ENCODE measurements at places on chromosomes 3 and 15.

DNA sequence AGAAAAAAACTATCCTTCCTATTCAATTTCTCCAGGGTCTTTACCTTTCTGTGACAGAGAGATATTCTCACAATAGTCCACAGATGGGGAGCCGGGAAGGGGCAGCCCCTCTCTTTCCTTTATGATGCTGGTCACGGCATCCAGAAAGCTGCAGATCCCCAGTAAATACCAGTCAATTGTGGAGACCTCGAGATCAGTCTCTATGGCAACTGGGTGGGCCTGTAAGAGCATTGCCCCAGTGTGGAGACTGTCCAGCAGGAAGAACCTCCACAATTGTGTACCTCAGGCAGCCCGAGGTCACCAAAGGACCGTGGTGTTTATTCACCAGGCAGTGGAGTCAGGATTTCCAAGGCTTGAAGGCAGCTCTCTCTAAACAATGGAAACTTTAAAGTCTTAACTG, 291.2 kb downstream of the NTRK3 start:
- no peak for DNase-seq

DNA sequence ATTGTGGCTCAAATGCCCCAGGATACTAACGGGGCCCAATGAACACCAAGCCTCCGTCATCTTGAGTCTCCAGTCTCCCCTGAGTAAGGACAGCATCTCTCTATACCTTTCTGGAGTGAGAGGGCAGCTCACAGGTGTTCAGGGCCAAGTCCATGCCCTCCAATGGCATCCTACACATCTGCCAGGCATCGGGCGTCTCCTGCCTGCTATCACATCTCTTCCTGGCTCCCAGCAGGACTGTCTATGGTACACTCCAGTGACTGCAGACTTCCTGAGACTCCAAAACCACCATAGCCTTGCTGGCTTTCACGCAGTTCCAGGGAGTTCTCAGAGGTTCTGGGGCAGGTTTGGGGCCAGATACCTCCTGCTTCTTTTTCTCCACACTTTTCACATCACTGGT, 28.3 kb downstream of the CX3CR1 start:
- DNase-seq, result no peak

DNA sequence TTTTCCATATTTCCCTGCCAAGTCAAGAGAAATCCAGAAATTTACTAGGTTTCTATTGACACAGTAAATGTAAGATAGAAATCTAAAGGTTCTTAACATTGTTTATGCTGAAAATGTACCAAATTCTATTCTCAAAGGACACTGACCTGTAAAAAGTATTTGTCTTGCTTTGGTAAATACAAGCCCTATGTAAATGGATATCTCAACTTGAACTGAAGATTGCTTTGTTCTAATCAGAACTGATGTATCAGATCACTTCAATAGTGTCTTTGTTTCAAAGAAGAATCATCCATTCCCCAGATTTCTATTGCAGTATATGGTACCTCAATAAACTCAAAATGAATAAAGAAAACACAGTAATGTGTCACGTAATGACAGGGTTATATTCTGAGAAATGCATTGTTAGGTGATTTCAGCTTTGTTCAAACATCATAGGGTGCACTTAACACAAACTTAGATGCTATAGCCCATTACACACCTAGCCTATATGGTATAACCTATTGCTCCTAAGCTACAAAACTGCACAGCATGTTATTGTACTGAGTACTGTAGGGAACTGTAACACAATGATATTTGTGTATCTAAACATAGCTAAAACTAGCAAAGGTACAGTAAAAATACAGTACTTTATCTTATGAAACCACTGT, 143.5 kb upstream of the NECTIN3 start:
- DNase-seq, result no peak

GRCh38 chr3:73385568-73385967, 239.2 kb downstream of the PDZRN3 start:
- DNase-seq, result no peak

- no peak for DNase-seq
Observed at GRCh38 chr3:114669614-114670013, 375.8 kb downstream of the TIGIT start.

- no peak for DNase-seq
Observed at GRCh38 chr15:99981191-99981647, 248.0 kb upstream of the LYSMD4 start.

DNA sequence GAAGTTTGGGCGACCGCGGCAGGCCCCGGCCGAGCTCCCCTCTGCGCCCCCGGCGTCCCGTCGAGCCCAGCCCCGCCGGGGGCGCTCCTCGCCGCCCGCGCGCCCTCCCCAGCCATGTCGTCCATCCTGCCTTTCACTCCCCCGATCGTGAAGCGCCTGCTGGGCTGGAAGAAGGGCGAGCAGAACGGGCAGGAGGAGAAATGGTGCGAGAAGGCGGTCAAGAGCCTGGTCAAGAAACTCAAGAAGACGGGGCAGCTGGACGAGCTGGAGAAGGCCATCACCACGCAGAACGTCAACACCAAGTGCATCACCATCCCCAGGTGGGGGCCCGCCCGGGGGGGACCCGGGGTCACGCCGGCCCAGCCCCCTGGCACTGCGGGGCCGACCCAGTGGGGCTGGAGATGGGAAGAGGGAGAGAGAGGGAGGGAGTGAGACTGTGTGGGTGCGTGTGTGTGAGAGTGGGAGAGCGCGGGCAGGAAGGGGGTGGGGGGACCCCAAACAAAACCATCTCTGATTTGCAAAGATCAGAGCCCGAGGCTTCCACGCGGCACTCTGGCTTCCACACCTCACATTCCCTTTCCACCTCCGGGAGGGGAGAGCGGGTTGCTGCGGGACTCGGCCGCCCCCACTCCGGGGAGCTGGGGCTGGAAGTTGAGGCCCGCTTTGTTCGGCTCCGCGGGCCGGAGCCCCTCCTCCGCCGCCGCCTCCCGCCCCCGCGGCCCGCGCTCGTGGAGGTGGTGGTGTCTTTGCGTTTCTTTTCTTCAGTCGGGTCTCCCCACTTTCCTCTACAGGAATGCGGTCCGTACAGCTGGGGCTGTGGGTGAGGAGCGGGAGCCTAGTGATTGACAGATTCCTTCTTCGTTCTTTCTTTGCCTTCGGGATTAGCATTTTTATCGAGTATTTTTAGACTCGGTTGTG, 898 bp downstream of the SMAD3 start:
- no peak for DNase-seq

GRCh38 chr15:69539345-69539744, 86.7 kb downstream of the RPLP1 start:
- DNase-seq, result no peak

DNA sequence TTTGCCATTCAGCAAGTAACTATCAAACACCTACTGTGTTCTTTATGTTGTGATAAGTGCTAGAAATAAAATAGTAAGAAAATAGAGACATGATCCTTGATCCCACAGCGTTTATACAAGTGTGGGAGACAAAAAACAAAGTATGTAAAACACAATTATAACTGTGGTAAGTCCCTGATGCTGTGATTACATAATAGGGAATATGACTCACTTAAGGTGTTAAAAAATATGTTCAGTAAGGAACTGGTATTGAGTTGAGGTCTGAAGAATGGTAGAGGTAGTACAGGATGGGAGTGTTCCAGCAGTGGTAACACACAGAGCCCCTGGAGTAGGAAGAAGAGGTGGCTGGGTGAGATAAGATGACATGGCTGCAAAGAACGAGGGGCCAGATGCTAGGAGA, 132.1 kb upstream of the TMC3 start:
- no peak for DNase-seq

- no peak for DNase-seq
Observed at GRCh38 chr15:65365229-65365628, 12.6 kb downstream of the IGDCC3 start.

DNA sequence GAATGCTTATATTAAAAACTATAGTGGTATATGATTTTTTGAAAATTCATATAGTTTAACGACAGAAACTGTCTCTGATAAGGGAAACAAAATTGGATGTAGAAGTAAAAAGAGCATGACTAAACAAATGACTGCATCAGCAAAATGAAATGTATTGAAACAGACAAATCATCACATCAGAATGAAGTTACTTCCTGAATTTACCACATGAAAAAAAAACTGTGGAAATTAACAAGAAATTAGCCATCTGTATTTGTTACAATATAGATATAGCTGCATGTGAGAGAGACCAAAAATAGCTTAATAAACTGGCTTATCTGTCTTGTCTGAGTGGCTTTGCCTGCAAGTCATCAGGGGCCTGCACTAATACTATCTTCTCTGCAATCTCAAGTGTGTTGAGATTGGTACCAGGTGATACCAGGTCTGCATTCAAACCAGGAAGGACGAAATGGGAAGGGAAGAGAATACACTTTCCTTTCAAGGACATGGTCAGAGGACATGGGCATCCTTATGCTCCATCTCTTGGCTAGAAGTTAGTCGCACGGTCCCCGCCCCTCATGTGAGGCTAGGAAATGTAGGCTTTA, 388.7 kb downstream of the GRM7 start:
- DNase-seq, result no peak

GRCh38 chr15:28917791-28918140, 32.0 kb downstream of the APBA2 start:
- DNase-seq, result no peak

DNA sequence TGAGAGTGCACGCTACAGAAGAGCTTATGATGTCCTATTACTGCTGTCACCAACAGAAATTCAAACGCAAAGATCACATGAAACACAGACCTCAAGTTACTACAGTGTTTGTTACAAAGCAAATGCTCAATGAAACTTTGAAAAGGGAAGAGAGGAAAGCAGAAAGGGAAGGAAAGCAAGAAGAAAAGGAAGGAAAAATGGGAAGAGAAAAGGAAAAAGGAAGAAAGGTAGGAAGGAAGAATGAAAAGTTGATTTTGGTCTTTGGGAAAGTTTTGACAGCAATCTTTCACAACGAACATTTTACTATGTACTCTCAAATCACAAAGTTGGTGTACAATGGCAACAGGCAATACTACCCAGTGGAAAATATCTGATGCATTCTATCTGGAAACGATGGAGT, 514.8 kb downstream of the MAGI1 start:
- no peak for DNase-seq

DNA sequence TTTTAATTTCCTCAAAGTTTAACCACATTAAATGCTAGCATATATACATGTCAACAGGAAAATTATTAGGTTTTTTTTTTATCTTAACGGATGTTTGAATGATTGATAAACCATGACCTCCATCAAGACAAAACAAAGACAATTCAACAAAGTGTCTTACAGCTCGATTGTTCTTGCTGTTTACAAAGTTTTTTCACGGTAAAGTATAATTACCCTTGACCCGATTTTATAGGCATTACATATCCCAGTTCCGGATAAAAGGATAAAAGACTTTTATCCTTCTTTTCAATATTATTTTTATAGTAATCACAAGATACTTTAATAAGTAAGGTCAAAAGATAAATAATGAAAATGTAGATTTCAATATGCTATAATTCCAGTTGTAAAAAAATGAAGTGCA, 96.9 kb downstream of the RORA start:
- no peak for DNase-seq

DNA sequence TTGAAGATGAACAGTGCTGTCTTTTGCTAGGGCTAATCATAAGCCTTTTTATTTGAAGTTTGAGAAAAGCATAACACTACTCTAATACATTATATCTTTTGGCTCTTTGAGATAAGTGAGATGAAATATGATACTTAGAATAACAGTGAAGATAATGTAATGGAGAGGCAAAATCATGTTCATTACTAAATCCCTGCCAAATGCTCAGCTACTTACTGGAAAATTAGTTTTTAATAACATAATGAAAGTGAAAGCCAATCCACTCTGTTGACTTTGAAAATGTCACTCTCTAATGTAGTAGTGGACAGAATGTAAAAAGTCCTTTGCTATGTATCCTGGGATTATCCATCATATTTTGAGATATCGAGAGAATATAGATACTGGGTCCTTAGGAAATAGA, 35.9 kb upstream of the MYH15 start:
- DNase-seq, result no peak

- no peak for DNase-seq
Observed at GRCh38 chr3:193710286-193711165, 117.5 kb downstream of the OPA1 start.

- no peak for DNase-seq
Observed at GRCh38 chr3:179991104-179991503, 45.6 kb downstream of the PEX5L start.

GRCh38 chr3:23103764-23104163, 99.4 kb upstream of the UBE2E2 start:
- no peak for DNase-seq

GRCh38 chr15:43518197-43518761, 871 bp downstream of the MAP1A start:
- DNase-seq, result no peak

DNA sequence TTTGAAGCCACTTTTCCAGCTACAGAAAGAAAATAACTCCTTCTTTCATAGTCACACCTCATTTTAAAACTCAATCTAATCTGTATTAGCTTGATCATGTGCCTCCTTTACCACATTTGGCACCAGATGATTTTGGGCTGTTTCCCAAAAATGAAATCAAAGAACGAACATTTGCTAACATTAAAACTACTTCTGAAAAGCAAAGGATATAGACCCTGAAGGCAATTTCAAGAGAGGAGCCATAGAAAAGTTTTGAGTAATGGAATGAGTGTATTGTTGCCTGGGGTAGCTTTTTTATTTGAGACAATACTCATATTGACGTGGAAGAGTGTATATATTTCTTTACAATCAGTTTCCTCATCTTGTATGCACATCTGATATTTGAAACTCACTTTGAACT, 152.8 kb upstream of the TBL1XR1 start:
- no peak for DNase-seq

GRCh38 chr3:179018808-179019207, 52.8 kb downstream of the ZMAT3 start:
- no peak for DNase-seq

- DNase-seq, result no peak
Observed at GRCh38 chr15:51359981-51360380, 18.5 kb downstream of the GLDN start.

GRCh38 chr3:41808152-41808551, 153.8 kb downstream of the ULK4 start:
- DNase-seq, result no peak

- DNase-seq, result no peak
Observed at GRCh38 chr3:54279005-54279583, 156.7 kb downstream of the CACNA2D3 start.

DNA sequence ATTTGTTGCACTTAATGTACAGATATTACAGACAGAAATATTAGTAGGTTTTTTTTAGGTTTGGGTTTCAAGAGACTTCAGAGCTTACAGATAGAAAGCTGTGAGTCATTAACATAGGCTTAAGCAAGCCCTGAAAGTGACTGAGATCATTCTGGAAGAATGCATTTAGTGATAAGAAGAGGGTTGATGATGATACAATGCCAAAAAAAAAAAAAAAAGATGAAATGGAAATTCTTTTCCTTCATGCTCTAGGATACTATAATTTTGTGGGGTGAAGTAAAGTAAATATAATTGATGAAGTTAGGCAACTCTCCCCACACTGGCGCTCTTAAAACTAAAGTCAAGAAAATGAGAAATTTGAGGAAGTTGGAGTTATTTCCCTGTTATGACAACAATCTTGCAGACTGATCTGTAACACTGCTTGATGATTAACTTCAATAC, 169.4 kb upstream of the ZNF385D start:
- no peak for DNase-seq

DNA sequence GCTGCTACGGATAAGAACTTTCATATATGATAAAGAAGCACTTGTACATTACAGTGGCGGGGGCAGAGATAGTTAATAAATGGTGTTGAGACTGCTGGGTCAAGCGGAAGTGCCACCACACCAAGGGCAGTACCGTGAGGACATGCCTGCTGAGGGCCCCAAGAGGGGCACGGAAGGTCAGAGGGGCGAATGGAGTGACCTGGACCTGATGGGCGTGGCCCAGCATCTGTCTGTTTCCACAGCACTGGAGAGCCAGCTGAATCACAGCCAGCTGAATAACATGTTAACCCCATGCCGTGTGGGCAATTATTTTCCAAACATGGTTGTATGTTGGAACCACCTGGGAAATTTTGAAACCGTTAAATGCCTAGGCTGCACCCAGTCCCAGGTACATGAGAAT, 37.2 kb downstream of the ANKDD1A start:
- no peak for DNase-seq
